ENCODE measurements at places on chromosomes 16 and 17. TPM values are rescaled to one million over a fixed set of nuclear protein-coding genes. Genes with fewer than 3 reads are reported as not detected.

DNA sequence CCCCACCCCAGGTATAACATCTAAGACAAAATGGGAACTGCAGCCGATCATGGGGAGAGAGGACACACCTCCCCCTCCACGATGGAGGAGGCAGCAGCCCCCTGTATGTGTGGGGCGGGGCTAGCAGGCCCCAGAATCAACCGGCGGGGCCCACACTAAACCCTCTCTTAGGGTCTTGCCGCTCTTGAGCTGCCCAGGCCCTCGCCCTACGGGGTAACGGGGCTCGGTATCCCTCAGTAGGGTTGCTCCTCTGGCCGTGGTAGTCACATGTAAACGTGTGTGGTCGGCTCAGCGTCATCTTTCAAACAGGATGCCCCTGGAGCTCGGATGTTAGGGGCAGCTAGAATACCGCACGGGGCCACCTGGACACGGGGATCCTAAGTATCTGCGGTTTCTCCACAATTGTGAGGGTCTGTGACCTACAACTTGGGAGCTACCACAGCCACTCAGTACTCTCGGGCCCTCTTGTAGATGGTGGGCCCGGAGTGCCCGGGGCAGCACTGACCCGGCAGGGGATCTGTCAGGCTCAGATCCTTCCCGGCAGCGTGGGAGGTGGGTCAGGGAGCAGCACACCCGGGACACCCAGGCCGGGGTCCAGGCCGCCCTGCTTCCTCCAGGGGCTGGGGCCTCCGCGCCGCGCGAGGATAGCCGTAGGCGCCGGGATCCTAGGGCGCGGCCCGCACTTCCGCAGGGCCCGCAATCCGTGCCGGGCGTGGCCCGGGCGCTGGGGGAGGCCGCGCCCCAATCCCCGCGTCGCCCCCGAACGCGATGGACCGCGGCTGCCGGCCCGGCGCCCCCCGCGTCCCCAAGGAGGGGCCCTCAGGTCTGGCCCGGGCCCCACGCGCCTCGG lies 781 bp downstream of the ARHGDIA start:
- peak; percentile 54 for DNase-seq

- no peaks in the 10 kb centered on the region for H3K36me3 ChIP-seq
- no peaks in the 10 kb centered on the region for H3K27me3 ChIP-seq
- DNase-seq, result no peak
- no peaks in the 10 kb centered on the region for H3K4me1 ChIP-seq
Observed at GRCh38 chr17:63381101-63381729, 64.9 kb downstream of the CYB561 start.

The CTDNEP1 gene
- 71.1 TPM for total RNA-seq

DNA sequence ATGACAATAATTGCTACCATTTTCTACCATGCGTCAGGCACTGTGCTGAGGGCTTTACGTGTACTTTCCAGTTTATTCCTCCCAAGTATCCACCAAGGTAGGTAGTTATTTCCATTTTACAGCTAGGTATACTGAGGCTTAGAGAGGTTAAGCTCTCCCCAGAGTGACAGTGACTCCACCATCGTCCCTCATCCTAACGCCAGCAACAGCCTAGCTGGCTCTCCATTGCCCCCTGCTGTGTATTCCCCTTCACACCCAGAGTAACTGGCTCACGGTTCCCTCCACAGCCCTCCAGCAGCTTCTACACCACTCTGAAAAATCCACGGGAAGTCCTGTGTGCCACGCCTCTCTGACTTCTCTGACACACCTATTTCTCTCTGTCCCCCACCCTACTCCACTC lies 7.1 kb upstream of the ASGR1 start:
- peak overlapping the region; percentile 12 for H3K27ac ChIP-seq
- H3K4me1 ChIP-seq, result no peaks in the 10 kb centered on the region
- no peak overlapping the region for H3K4me3 ChIP-seq
- no peak for DNase-seq
- no peaks in the 10 kb centered on the region for H3K27me3 ChIP-seq
- H3K36me3 ChIP-seq, result no peaks in the 10 kb centered on the region

- H3K27me3 ChIP-seq, result no peaks in the 10 kb centered on the region
- no peak overlapping the region for H3K4me3 ChIP-seq
- DNase-seq, result no peak
- H3K27ac ChIP-seq, result no peak overlapping the region
Observed at GRCh38 chr16:35255816-35256215, 1796.4 kb downstream of the TP53TG3F start.

The HES7 gene
- total RNA-seq, result not detected

DNA sequence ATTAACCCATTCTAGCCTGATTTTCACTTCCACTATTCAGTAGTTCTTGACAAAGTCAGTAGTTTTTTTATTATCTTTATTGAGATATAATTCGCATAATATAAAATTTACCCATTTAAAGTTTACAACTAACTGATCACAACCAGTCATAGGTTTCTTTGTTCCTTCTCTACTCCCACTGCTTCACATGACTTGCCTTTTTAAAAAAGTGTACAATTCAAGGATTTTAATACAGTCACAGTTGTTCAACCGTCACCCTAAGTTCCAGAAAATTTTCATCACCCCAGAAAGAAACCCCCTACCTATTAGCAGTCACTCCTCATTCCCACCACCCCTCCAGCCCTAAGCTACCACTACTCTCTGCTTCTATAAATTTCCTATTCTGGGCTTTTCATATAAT lies 162.5 kb downstream of the TRIM37 start:
- H3K4me3 ChIP-seq, result no peak overlapping the region
- no peaks in the 10 kb centered on the region for H3K27me3 ChIP-seq
- H3K27ac ChIP-seq, result no peak overlapping the region
- DNase-seq, result no peak

The MYCBPAP gene
- total RNA-seq, result 1.3 TPM

GRCh38 chr16:17002565-17002964 lies 468.2 kb downstream of the XYLT1 start:
- no peaks in the 10 kb centered on the region for H3K4me1 ChIP-seq
- no peak for DNase-seq
- no peak overlapping the region for H3K27ac ChIP-seq
- no peaks in the 10 kb centered on the region for H3K27me3 ChIP-seq
- no peaks in the 10 kb centered on the region for H3K36me3 ChIP-seq

DNA sequence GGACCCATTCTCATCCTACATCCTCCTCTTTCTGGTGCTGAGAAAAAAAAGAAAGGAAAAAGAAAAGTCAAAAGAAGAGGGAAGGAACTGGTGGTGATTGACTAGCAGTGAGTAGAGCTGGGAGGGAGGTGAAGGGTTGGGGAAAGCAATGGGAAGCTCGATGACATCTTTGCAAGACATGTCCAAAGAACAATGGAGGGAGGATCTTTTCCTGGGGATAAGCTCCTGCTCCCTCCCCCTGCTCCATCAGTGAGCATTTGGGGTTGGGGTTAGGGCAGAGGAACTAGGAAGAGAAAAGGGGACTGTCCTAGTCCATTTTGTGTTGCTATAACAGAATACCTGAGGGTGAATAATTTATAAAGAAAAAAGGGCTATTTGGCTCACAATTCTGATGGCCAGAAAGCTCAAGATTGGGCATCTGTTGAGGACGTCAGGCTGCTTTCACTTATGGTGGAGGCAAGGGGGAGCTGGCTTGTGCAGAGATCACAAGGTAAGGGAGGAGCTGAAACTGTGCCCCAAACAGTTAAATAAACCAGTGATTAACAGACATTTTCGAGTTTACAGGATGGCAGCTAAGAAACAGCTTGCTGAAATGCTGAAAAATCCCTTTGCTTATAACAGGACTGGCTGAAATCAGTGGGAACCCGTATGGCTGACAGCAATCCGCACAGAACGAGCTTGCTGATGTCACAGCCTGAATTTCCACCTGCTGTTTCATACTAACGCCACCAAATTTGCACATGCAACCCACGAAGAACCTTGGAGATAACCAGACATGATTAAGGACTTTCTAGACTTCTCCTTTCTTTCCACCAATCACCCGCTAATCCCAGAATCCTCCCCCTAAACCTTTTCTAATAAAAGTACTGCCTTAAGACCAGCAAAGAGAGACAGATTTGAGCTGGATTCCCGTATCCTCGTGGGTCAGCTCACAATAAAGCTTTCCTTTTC lies 1.6 kb upstream of the ODF4 start:
- no peaks in the 10 kb centered on the region for H3K36me3 ChIP-seq
- no peak for DNase-seq
- H3K4me1 ChIP-seq, result no peaks in the 10 kb centered on the region
- no peaks in the 10 kb centered on the region for H3K27me3 ChIP-seq

DNA sequence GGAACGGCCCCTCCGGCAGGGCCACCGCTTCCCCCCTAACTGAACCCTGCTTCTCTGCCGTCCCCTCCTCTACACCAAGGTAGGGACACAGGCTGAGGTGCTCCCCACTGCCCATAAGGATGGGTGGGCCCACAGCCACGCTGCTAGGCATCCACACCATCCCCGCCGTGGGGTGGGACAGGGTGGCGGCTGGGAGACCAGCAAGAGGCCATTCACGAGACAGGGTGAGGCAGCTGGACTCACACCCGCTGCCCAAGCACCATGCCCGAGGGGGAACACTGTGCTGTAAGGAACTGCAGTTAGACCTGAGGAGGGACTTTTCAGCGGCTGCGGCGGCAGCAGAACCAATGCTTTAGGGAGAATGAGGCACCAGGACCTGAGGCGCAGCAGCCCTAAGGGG lies 47.5 kb upstream of the RRN3 start:
- no peaks in the 10 kb centered on the region for H3K36me3 ChIP-seq
- H3K4me3 ChIP-seq, result no peak overlapping the region
- no peak for DNase-seq
- no peaks in the 10 kb centered on the region for H3K4me1 ChIP-seq
- no peak overlapping the region for H3K27ac ChIP-seq

- H3K4me1 ChIP-seq, result no peaks in the 10 kb centered on the region
- no peaks in the 10 kb centered on the region for H3K27me3 ChIP-seq
- no peak for DNase-seq
- H3K27ac ChIP-seq, result no peak overlapping the region
Observed at GRCh38 chr17:17129466-17129865, 76.7 kb downstream of the PLD6 start.

DNA sequence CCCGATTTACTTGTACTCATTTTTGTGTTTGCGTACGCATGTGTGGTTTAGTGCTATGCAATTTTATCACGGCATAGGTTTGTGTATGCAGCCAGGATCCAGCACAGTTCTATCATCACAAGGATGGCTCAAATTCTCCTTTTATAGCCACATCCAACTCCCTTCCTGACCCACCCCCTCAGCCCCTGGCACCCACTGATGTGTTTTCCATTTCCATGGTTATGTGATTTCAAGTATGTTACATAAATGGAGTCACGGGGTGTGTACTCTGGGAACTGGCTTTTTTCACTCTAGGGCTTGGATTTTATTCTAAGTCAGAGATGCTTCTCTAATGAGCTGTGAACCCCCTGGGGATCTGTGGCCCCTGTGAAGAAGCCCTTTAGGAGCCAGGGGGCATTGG lies 16.8 kb downstream of the IL4R start:
- H3K4me3 ChIP-seq, result no peak overlapping the region
- peaks cover 2% of the 10 kb centered on the region for H3K36me3 ChIP-seq
- H3K27ac ChIP-seq, result no peak overlapping the region
- H3K27me3 ChIP-seq, result no peaks in the 10 kb centered on the region
- peaks cover 12% of the 10 kb centered on the region for H3K4me1 ChIP-seq

The ZNF287 gene
- 7.1 TPM for total RNA-seq

GRCh38 chr17:20273741-20274500 lies 193.4 kb downstream of the LGALS9B start:
- no peak overlapping the region for H3K4me3 ChIP-seq
- H3K4me1 ChIP-seq, result no peaks in the 10 kb centered on the region
- no peak for DNase-seq
- H3K36me3 ChIP-seq, result no peaks in the 10 kb centered on the region
- no peaks in the 10 kb centered on the region for H3K27me3 ChIP-seq

DNA sequence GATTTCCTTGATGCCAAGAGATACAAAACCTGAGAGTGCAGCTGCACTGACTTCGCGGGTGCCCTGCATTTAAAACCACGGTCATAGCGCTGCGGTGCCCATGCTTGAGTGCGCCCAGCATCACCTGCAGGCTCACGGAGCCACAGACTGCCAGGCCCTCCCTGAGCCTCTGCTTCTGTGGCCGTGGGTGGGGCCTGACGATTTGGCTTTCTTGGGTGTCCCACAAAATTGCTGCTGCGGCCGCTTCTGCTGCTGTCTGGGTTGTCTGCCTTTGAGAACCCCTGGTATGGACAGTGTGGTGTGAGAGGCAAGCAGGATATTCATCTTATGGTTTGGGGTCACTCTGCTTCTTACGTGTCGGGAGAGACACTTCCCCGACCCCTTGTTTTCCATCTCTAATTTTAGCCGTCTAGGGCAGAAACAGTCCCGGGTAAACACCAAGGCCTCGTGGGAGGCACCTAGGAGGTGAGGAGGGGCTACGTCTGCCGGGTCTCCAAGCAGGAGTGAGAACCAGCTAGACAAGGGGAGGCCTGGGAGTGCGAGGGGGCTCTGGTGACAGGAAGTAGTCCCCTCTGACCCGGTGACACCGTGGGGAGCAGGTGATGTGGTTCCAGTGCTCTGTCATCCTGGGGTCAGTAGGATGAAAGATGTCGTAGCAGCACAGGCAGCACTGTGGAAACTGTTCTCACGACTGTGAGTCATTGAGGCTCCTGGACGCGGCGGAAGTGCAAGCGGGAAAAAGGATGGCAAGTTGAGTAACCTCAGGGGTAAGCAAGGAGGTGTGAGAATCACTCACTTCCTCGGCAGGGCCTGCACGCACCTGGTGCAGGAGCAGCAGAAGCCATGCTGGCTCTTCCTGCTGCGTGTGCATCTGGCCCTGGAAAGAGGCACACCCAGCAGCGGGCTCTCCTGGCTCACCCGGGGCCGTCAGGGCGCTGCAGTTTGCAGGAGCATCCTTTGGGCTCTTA lies 176.3 kb downstream of the RPTOR start:
- no peaks in the 10 kb centered on the region for H3K4me1 ChIP-seq
- no peaks in the 10 kb centered on the region for H3K36me3 ChIP-seq
- H3K4me3 ChIP-seq, result no peak overlapping the region
- no peak overlapping the region for H3K27ac ChIP-seq
- no peaks in the 10 kb centered on the region for H3K27me3 ChIP-seq

DNA sequence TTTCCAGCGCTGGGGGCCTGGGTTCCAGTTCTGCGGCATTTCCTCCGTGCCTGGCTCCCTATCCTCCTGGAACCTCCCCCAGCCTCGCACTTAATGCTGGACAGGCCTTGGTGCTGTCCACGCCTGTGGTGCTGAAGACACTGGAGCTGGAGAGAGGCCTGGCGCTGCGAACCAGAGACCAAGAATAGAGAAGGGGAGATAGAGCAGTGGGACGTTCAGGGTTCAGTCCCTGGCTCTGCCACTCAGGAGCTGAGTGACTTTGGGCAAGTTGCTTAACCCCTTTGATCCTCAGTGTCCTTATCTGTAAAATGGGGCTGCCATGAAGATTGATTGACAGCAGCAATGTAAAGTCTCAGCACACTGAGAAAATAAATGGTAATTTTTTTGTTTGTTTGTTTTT lies 11.9 kb downstream of the SBK1 start:
- no peak overlapping the region for H3K4me3 ChIP-seq
- H3K27me3 ChIP-seq, result no peaks in the 10 kb centered on the region
- no peak overlapping the region for H3K27ac ChIP-seq

- no peak overlapping the region for H3K4me3 ChIP-seq
- no peak for DNase-seq
- H3K27ac ChIP-seq, result peak overlapping the region; percentile 5
- no peaks in the 10 kb centered on the region for H3K36me3 ChIP-seq
- no peaks in the 10 kb centered on the region for H3K4me1 ChIP-seq
Observed at GRCh38 chr16:10150906-10151305, 31.3 kb downstream of the GRIN2A start.

The CDH13 gene
- total RNA-seq, result 3.5 TPM

- H3K36me3 ChIP-seq, result no peaks in the 10 kb centered on the region
- DNase-seq, result no peak
- H3K27me3 ChIP-seq, result no peaks in the 10 kb centered on the region
- H3K27ac ChIP-seq, result no peak overlapping the region
- H3K4me1 ChIP-seq, result peaks cover 10% of the 10 kb centered on the region
Observed at GRCh38 chr16:9049241-9049640, 42.2 kb upstream of the HAPSTR1 start.

- peak overlapping the region; percentile 48 for H3K4me3 ChIP-seq
- H3K27ac ChIP-seq, result no peak overlapping the region
- H3K27me3 ChIP-seq, result no peaks in the 10 kb centered on the region
- DNase-seq, result peak; percentile 87
- H3K4me1 ChIP-seq, result peaks cover 13% of the 10 kb centered on the region
- no peaks in the 10 kb centered on the region for H3K36me3 ChIP-seq
Observed at GRCh38 chr16:1102921-1103635, 7.0 kb upstream of the C1QTNF8 start.
